ENCODE measurements at places on chromosomes 6 and 20.

GRCh38 chr6:128139519-128139918 is 238.7 kb upstream of the THEMIS start:
- no peak for DNase-seq

DNA sequence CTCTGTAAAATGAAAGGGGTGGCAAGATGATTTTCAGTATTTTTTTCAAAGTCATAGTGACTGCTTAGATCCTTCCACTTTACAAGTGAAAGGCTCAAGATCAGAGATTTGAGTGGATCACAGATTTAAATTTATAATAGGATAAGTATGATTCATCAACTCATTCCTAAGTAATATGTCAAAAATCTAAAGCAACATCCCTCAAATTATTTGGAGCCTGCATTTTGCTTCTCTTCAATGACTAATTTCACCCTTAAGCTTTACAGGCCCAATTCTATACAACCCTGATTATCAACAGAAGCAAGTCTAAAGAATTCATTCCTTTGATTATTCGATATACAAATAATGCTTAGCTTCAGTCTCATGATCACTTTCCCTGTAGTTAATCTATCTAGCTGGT is 93.9 kb upstream of the HEY2 start:
- no peak for DNase-seq

GRCh38 chr6:11219400-11219834 is 13.1 kb downstream of the NEDD9 start:
- DNase-seq: no peak

GRCh38 chr6:57216235-57217101 is 5.6 kb downstream of the RAB23 start:
- no peak for DNase-seq

Measured in central memory CD4-positive, alpha-beta T cell (primary cell).